ENCODE measurements at places on chromosomes 16 and 17.

GRCh38 chr17:75155191-75155601 is 884 bp upstream of the JPT1 start:
- DNase-seq = no peak

DNA sequence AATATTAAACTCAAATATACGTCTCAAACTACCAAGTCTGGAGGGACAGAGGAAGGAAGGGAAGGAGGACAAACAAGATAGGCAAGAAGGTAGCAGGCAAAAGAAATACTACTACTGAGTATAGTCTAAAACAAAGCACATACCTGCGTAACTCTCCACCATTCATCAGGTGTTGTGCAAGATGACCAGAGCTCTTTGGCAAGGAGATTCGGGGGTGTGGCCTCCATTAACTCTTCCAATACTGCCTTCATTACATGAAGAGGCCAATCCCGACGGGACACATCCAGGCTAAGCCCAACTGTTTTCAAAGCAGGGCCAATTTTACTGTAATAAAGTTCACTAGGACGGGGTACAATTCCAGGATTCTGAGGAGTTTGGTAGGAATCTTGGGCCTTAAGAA is 38.2 kb upstream of the ARL6IP1 start:
- DNase-seq = no peak

DNA sequence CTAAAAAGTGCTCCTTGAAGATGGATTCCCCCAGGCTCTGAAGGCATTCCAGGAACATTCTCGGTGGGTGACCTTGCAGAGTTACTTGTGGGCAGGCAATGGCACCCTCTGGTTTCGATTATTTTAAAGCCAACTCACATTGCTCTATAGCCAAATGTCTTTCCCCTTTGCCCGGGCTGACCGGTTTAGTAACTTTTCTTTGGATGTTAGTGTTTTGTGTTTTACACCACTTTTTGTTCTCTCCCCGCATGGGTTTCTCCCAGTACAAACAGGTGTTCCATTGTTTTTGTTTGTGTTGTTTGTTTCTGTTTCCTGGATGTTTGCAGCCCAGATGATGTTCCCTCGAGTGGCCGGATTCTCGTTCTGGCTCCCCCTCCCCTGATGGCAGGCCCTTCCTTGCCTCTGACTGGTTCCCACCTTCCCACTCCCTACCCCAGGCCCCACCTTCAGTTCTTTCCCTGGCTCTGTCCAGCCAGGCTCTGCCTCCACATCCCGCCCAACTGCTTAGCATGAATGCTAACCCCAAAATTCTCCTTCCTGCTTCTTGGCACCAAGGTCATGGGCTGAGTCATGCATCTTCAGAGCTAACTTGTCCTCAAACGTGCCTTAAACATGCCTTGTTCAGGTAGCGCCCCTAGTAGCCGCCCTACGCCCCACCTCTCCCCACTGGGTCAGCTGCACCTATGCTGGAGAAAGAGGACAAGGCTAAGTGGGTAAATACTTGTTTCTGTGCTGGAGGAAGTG is 40.6 kb downstream of the ELAC2 start:
- no peak for DNase-seq

DNA sequence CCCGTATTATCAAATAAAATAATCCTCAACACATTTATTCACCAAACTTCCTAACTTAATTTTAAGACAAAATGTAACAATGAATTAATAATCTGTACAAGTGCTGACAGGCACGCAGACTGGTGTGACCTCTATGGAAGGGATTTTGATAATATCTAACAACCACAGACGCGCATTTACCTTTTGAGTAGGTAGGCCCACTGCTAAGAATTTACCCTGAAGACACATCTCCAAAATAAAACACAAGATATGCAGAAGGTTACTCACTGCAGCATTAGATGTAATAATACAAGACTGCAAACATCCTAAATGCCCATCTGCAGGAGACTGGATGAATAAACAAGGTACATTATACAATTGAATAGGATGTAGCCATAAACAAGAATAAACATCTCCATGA is 22.7 kb upstream of the CMTM4 start:
- no peak for DNase-seq

- no peak for DNase-seq
Observed at GRCh38 chr16:1508494-1509187, 15.5 kb downstream of the TELO2 start.

- DNase-seq = no peak
Observed at GRCh38 chr17:39231591-39232551, 6.1 kb upstream of the STAC2 start.

- no peak for DNase-seq
Observed at GRCh38 chr17:44348234-44348987, 3.3 kb downstream of the GRN start.

DNA sequence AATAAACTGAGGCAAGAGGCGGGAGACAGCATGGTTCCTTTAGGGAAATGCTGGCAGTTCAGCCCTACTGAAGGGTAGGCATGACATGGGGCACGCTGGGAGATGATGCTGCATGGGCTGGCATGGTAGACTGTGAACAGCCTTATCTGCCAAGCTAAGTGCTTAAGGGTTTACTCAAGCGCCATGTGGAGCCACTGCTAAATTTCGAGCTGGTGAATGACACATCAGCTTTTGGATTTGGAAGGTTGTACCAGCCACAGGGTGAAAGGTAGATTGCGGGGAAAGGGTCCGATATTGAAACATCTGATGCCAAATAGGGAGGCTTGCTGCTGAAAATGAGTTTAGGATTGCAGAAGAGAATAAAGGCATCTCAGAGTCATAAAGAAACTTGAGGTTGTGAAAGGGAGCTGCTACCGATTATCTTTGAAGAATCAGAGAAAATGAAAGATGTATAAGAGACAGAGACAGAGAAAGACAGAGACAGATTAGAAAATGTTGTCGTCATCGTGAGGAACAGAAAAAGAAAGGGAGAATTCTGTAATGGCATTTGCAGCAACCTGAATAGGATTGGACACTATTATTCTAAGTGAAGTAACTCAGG is 16.3 kb downstream of the PIK3R5 start:
- no peak for DNase-seq

DNA sequence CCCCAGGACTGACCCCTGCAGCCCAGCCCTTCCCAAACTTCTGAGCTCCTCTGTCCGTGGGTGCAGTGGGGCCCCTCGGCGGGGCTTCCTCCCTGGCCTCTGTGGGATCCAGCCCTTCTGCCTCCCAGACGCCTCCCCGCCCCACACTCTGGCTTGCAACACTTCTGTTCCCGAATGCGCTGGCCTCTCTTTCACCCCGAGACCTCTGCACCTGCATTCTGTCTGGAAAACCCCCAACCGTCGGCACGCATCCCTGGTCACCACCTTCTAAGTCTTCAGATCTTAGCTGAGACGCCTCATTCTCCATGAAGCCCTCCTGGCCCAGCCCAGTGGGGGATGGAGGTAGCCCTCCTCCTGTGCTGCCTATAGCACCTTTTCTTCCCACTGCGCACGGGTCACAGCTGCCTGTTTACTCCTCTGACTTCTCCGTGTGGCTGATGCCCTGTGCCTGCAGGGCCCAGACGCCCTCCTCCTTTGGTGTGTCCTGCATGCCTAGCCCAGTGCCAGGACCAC is 26.4 kb downstream of the TMEM235 start:
- DNase-seq = peak; percentile 49

DNA sequence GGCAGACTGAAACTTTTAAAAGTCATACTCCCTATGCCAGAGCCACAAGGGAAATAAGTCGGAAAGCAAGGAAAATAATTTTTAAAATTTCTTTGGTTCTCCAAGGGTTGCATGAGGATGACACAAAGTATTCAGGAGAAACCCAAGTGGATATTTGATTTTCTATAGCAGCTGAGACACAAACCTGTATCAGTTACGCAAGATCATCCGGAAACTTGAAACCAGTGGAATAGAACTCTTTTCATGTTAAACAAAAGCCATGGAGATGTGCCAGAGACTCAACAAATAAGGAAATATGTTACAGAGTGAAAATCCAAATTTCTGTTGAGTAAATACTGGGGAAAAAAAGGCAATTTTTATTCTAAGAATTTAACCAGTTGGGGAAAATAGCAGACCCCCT is 294.7 kb downstream of the KIF2B start:
- no peak for DNase-seq
